Panc1 (cell line): ENCODE measurements at places on chromosomes 3 and 15.

- no peaks in the 10 kb centered on the region for H3K27me3 ChIP-seq
- H3K4me1 ChIP-seq = no peaks in the 10 kb centered on the region
- H3K4me3 ChIP-seq = no peak overlapping the region
- DNase-seq = no peak
- H3K27ac ChIP-seq = no peak overlapping the region
Measured at GRCh38 chr15:65470866-65471265, 46.6 kb downstream of the DPP8 start.

- H3K4me3 ChIP-seq = no peak within 1 kb of the TSS
- H3K4me1 ChIP-seq = no peaks in the 10 kb centered on the region
- H3K27me3 ChIP-seq = peaks cover 2% of the 10 kb centered on the region; the same call in 1 of the 2 replicates
- no peak within 1 kb of the TSS for H3K27ac ChIP-seq
- no peaks in the 10 kb centered on the region for H3K36me3 ChIP-seq
Measured at GRCh38 chr15:49423021-49423420, at the start of gene FGF7. Gene FGF7 (plus strand): TSS chr15:49423242. CDS start chr15:49424298, 1,056 bp downstream.

DNA sequence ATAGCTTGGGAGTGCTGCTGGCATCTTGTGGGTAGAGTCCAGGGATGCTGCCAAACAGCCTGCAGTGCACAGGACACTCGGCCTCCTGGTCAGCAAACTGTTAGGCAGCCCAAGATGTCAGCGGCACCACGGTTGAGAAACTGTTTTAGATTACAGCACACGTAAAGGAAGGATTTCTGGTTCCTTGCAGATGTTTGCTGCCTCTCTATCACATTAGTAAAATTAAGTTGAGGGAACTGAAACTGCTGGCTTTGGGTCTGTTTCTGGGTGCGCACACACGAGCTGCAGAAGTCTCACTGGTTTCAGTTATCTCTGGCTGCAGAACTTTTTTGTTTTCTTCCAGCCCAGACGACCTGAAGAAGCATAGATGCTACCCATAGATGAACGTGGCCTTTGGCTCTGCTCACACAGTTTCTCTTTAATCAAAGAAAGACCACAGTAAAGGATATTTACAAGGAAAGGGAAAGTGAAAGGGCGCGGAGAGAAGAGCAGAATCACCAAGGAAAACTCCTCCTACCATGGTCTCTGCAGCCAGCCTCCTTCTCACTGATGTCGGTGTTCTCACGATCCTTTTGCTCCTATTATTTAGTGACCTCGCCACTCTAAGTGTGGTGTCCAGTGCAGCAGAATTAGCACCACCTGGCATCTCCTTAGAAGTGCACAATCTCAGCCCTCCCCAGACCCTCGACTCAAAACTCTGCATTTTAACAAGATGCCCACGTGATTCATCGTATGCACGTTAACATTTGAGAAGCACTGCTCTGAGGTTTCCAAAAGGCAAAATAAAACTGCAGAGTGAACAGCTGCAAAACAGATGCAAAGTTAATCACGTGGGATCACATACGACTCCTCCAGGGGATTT is 50.6 kb upstream of the AKAP13 start:
- DNase-seq = peak; percentile 46
- H3K4me1 ChIP-seq = peaks cover 33% of the 10 kb centered on the region
- H3K27me3 ChIP-seq = no peaks in the 10 kb centered on the region
- H3K27ac ChIP-seq = peak overlapping the region; percentile 92

- no peak overlapping the region for H3K27ac ChIP-seq
- DNase-seq = no peak
- no peak overlapping the region for H3K4me3 ChIP-seq
- no peaks in the 10 kb centered on the region for H3K36me3 ChIP-seq
Measured at GRCh38 chr3:5358911-5359310, 171.4 kb downstream of the EDEM1 start.

- no peaks in the 10 kb centered on the region for H3K36me3 ChIP-seq
- H3K4me1 ChIP-seq = no peaks in the 10 kb centered on the region
- H3K27me3 ChIP-seq = no peaks in the 10 kb centered on the region
- no peak overlapping the region for H3K27ac ChIP-seq
- no peak for DNase-seq
- H3K4me3 ChIP-seq = no peak overlapping the region
Measured at GRCh38 chr15:50278496-50278895, 13.0 kb upstream of the HDC start.

GRCh38 chr15:58086491-58086890 is 21.0 kb upstream of the ALDH1A2 start:
- no peaks in the 10 kb centered on the region for H3K4me1 ChIP-seq
- H3K36me3 ChIP-seq = no peaks in the 10 kb centered on the region
- H3K27ac ChIP-seq = no peak overlapping the region

DNA sequence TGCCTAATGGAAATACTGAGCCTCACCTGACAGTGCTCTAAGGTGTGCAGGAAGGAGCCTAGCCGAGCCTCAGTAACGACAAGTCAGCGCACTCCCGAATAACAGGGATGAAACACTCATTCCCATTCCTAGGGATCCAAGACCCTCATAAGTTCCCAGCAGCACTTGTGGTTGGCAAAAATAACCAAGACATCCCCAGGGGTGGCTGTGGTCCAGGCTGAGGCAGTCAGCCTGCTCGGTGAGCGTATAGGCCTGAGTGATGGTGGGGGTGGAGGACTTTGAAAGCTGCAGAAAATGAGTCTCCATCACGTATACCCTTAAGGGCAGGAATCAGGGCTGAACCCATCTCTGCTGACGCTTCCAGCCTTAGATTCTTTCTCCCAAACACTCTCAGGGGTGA is 120.1 kb downstream of the SMAD6 start:
- no peak for DNase-seq
- no peaks in the 10 kb centered on the region for H3K36me3 ChIP-seq
- H3K4me1 ChIP-seq = no peaks in the 10 kb centered on the region
- H3K27ac ChIP-seq = no peak overlapping the region
- no peaks in the 10 kb centered on the region for H3K27me3 ChIP-seq
- no peak overlapping the region for H3K4me3 ChIP-seq

DNA sequence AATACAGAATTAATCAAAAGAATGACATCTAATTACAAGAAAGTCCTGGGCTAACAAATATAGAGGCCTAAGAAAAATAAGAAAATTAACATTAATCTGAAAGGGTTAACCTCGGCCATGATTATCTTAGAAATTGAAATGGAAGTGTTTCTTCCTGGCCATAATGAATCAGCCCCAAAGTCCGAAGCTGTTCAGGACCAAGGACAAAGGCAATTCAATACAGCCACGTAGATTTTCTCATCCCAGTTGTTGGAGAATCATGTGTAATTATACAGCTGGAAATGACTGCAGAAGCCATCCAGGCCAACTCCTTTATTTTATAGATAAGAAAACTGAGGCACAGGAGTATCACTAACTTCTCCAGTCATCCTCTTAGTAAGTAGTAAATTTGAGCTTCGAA is 38.0 kb upstream of the GBE1 start:
- DNase-seq = no peak
- H3K4me1 ChIP-seq = no peaks in the 10 kb centered on the region
- no peak overlapping the region for H3K27ac ChIP-seq
- no peaks in the 10 kb centered on the region for H3K27me3 ChIP-seq

DNA sequence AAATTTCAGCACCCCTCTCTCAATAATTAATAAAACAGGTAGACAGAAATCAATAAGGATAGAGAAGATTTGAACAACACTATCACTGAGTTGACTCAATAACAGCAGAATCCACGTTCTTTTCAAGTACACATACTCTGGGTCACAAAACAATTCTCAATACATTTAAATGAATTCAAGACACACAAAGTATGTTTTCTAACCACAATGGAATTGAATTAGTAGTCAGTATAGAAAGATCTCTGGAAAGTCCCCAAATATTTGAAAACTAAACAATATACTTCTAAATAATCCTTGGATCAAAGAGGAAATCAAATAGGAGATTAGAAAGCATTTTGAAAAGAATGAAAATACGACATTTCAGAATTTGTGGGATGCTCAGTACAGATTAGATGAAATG is 40.0 kb downstream of the TKT start:
- H3K27ac ChIP-seq = no peak overlapping the region
- DNase-seq = no peak
- H3K4me1 ChIP-seq = no peaks in the 10 kb centered on the region
- no peaks in the 10 kb centered on the region for H3K27me3 ChIP-seq
- H3K4me3 ChIP-seq = no peak overlapping the region

- no peaks in the 10 kb centered on the region; the same call in 1 of the 2 replicates for H3K4me1 ChIP-seq
- DNase-seq = no peak
- no peak overlapping the region for H3K27ac ChIP-seq
- no peaks in the 10 kb centered on the region for H3K36me3 ChIP-seq
- no peak overlapping the region for H3K4me3 ChIP-seq
Measured at GRCh38 chr3:34216711-34217335, 418.4 kb downstream of the PDCD6IP start.

DNA sequence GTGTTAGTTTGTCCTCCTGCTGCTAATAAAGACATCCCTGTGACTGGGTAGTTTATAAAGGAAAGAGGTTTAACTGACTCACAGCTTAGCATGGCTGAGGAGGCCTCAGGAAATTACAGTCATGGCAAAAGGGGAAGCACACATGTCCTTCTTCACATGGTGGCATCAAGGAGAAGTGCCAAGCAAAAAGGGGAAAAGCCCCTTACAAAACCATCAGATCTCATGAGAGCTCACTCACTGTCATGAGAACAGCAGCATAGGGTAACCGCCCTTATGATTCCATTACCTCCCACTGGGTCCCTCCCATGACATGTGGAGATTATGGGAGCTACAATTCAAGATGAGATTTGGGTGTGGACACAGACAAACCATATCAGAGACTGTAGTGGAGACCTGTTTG is 27.0 kb downstream of the TM2D3 start:
- H3K36me3 ChIP-seq = no peaks in the 10 kb centered on the region
- H3K4me3 ChIP-seq = no peak overlapping the region
- no peaks in the 10 kb centered on the region for H3K27me3 ChIP-seq

GRCh38 chr3:151724576-151725562 is 8.9 kb upstream of the AADACL2 start:
- no peak overlapping the region for H3K4me3 ChIP-seq
- H3K4me1 ChIP-seq = no peaks in the 10 kb centered on the region
- DNase-seq = no peak
- no peaks in the 10 kb centered on the region for H3K27me3 ChIP-seq
- no peak overlapping the region for H3K27ac ChIP-seq
- no peaks in the 10 kb centered on the region for H3K36me3 ChIP-seq

- no peak overlapping the region for H3K27ac ChIP-seq
- H3K4me1 ChIP-seq = no peaks in the 10 kb centered on the region
- no peak overlapping the region for H3K4me3 ChIP-seq
- H3K36me3 ChIP-seq = no peaks in the 10 kb centered on the region
- no peak for DNase-seq
Measured at GRCh38 chr15:34732430-34732829, 22.4 kb downstream of the GJD2 start.

DNA sequence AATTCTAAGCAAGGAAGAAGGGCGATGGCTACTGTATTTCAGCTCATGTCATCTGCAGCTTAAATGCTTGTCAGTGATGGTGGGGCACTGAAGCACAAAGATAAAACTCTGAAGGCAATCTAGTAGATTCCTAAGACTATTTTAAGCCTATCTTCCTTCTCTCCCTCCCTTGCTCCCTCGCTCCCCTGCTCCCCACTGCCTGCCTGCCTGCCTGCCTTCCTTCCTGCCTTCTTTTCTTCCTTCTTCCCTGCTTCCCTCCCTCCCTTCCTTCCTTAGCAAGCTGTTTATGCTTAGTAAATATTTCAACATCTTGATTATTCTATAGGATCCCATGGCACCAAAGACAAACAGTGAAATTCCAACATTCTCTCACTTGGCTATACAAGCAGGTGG is 99.6 kb downstream of the OXSM start:
- DNase-seq = no peak
- no peak overlapping the region for H3K27ac ChIP-seq

GRCh38 chr3:9405756-9406155 is 8.3 kb downstream of the SETD5 start:
- H3K36me3 ChIP-seq = no peaks in the 10 kb centered on the region
- no peaks in the 10 kb centered on the region for H3K27me3 ChIP-seq
- no peak overlapping the region for H3K4me3 ChIP-seq
- DNase-seq = no peak
- H3K4me1 ChIP-seq = peaks cover 49% of the 10 kb centered on the region

DNA sequence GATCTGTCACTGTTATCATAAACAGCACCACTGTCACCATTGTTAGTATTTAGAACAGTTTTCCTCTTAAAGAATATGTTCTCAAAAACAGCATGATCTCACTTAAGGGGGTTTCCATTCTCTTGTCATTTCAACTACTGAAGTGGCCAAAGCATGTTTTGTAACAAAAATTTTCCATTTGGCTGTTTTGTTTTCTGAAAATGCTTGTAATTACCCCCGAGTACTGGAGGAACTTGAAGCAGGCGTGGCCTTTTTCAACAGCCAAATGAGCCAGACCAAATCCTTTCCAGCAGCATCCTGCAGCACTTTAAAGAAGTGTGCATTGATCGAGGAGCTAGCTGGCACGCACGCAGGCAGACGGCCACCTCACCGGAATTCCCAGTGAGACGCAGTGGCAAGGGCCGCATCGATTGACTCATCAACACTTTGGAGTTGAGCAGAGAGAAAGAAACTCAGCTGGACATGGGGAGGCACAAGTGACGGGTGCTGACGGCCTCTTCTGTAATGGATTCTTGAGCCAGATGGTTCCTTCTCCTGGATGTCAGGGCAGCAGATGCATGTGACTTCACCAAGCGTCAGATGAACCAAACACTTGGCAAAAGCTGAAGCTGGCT is 234.3 kb upstream of the IGF1R start:
- no peaks in the 10 kb centered on the region for H3K36me3 ChIP-seq
- H3K27me3 ChIP-seq = peaks cover 8% of the 10 kb centered on the region
- no peak for DNase-seq

DNA sequence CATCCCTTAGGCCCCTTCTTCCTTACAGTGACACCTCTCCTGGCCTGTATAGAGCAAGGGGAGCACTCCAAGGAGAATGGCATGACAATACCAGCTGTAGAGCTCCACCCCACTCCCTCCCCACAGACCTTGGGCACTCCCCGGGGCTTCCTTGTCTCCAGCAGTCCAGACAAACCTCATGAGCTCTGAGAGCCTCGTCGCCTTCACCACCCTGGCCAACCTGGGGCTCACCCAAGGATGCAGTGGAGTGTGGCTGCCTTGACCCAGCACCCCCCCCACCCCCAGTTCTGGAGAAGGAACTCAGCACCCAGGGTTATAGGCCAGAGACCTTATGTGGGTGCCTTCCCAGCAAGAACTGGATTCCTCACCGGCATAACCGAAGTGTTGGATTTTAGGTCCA is 7.4 kb upstream of the SLCO2A1 start:
- H3K4me3 ChIP-seq = no peak overlapping the region
- no peak overlapping the region for H3K27ac ChIP-seq
- H3K4me1 ChIP-seq = no peaks in the 10 kb centered on the region
- no peak for DNase-seq
- H3K36me3 ChIP-seq = no peaks in the 10 kb centered on the region
